ENCODE measurements at places on chromosomes 13 and 19. TPM values are rescaled to one million over a fixed set of nuclear protein-coding genes. Genes with fewer than 3 reads are reported as not detected.

Gene DOCK9
- 211 TPM for total RNA-seq

Gene ARHGEF7
- total RNA-seq: 90.2 TPM

Gene INSR
- 1.4 TPM for total RNA-seq

Gene TPGS1
- total RNA-seq: 33.0 TPM

Gene SIAH3
- 3.9 TPM for total RNA-seq

Gene ATP4B
- not detected for total RNA-seq

Gene SYT3
- 2.7 TPM for total RNA-seq

Gene CRTC1
- 24.2 TPM for total RNA-seq

Gene LGALS14
- total RNA-seq: not detected

Gene SPIB
- total RNA-seq: 4.5 TPM

Gene TICAM1
- total RNA-seq: 7.6 TPM

Gene RPL36
- total RNA-seq: 1,445 TPM

Gene ADM5
- total RNA-seq: 3.5 TPM

Gene FPR1
- not detected for total RNA-seq

Gene IFI30
- 15.3 TPM for total RNA-seq

Gene GNA15
- total RNA-seq: 0.39 TPM

Gene NLRP9
- not detected for total RNA-seq

Gene SCEL
- total RNA-seq: not detected

Gene LYPD5
- total RNA-seq: 0.69 TPM

Gene ZNF417
- total RNA-seq: 50.1 TPM

Gene KLK2
- not detected for total RNA-seq

Gene CYSLTR2
- 2.1 TPM for total RNA-seq

Gene GYS1
- 47.9 TPM for total RNA-seq

Gene HRC
- not detected for total RNA-seq

Gene RUBCNL
- 10.6 TPM for total RNA-seq

Gene TUBGCP3
- 46.0 TPM for total RNA-seq

Gene ZIC2
- total RNA-seq: not detected

Gene ANKRD24
- total RNA-seq: 2.2 TPM

Gene FAM124A
- total RNA-seq: not detected

Gene S1PR5
- 0.81 TPM for total RNA-seq

Gene OLFM2
- 14.5 TPM for total RNA-seq

Gene CEACAM3
- not detected for total RNA-seq

Gene PCP2
- 8.4 TPM for total RNA-seq

Gene TMEM190
- total RNA-seq: not detected

Gene LRRC63
- total RNA-seq: 0.52 TPM

Gene ZNF223
- total RNA-seq: 7.6 TPM

Gene FXYD7
- total RNA-seq: 5.4 TPM

Gene PCSK4
- 11.1 TPM for total RNA-seq

Gene SLITRK1
- total RNA-seq: not detected

Gene SHISA2
- 1.1 TPM for total RNA-seq

Gene ANGPTL4
- not detected for total RNA-seq

Gene DHRS12
- 22.6 TPM for total RNA-seq

Gene FGF21
- not detected for total RNA-seq

Gene IGFL3
- not detected for total RNA-seq

Gene AMER2
- total RNA-seq: not detected

Gene PRX
- total RNA-seq: 4.0 TPM

Gene SPACA6
- total RNA-seq: 11.9 TPM

Gene FUT3
- total RNA-seq: not detected

Gene ZFR2
- total RNA-seq: 0.96 TPM

Gene NDUFA13
- 180 TPM for total RNA-seq

Gene TDRD12
- 0.60 TPM for total RNA-seq

Gene GARRE1
- 53.7 TPM for total RNA-seq

Gene CACNG8
- total RNA-seq: not detected

Gene CNFN
- not detected for total RNA-seq

Gene GFY
- not detected for total RNA-seq
